Activated naive CD4-positive, alpha-beta T cell treated with anti-CD3 and anti-CD28 coated beads, Interleukin-2, amount 50 U/mL, for 16 hours (primary cell): ENCODE measurements at places on chromosomes 3 and 15.
A peak's percentile ranks its signal among the peaks of the same experiment; 100 is the strongest.

DNA sequence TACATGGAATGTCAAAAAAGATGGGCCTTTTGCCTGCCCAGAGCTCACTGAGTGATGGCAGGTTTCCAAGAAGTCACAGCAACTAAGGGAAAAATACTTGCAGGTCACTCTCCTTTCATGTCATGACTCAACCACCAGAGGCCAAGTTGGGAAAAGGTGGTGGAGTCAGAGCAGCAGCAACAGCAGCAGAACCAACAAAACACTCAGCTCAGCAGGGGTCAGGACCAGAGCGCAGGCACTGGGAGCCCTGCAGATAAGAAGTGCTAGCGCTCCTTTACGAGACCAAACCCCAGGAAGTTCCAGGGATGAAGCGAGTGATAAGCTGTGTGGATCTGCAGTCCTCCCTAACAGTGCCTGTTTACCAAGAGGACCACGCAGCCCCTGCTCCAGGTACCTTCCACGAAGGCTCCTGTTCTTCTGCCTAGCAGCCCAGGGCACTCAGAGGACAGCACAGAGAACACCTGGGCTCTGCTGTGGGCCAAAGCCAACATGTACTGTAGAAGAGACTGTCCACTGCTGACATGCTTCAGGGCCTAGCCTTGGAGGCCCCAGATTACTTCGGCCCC is 26.0 kb downstream of the POC1A start:
- DNase-seq = no peak

DNA sequence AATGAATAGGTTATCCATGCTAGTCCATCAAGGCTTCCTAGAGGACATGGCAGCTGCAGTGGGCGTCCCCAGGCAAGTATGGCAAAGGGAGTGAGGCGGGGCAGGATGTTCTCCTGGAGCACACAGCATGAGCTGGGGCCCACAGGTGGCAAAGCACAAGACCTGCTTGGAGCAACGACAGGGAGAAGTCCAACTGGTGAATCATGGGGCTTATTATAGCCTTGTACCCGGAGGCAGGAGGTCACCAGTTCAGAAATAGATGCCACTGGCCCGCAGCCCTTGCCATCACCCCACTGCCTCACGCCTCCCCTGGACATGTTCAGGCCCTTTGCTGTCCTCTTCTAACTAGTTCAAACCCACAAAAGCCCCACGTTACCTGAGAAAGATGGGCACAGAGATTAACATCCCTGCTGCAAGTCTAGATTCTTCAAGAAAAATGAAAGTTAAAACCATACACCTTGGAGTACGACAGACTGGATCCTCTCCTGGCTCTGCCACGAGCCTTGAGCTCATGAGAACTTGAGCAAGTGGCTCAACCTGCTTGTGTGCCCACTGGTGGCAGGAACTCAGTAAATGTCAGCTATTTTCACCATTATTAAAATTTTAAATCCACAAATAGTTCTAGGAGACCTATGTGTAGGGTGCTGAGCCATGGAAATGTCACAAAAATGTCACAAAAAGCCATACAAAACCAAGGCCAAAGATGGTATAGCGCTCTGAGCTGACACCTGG is 1.8 kb upstream of the SRGAP3 start:
- DNase-seq = no peak

- DNase-seq = no peak
Observed at GRCh38 chr15:91304210-91304609, 204.2 kb downstream of the SV2B start.

DNA sequence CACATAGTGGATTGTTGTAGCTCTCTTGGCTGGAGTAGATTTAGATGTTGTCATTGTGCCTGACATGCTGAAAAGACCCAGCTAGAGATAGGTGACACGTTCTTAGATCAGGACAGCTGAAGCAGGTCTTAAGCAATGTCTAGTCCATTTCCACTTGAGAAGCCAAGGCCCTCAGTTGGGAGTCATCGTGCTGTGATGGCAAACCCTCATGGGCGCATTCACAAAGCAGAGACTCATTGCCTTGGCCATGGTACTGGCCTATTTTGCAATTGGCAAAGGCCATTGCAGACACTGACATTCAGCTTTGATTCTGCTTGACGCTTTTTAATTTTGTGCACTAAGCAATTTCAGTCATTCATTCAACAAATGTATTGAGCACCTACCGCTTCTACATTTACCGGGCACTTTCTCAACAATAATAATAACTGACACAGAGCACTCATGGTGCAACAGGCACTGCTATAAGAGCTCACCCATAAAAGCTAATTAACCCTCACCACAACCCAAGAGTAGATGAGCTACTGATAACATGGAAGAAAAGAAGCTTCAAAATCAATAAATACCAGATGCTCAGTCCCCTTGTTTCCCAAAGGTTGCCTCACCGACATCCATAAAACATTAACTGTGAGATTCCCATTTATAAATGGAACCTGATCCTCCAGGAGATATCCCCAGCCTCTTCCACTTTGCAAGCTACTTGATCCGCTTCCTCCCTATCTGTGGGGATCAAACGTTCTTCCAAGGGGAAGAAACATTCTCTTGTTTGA is 200.1 kb downstream of the TLE3 start:
- DNase-seq = no peak

GRCh38 chr3:3714572-3714971 is 84.7 kb upstream of the LRRN1 start:
- DNase-seq = no peak

GRCh38 chr15:40974879-40975278 is 21.6 kb downstream of the CHAC1 start:
- no peak for DNase-seq

DNA sequence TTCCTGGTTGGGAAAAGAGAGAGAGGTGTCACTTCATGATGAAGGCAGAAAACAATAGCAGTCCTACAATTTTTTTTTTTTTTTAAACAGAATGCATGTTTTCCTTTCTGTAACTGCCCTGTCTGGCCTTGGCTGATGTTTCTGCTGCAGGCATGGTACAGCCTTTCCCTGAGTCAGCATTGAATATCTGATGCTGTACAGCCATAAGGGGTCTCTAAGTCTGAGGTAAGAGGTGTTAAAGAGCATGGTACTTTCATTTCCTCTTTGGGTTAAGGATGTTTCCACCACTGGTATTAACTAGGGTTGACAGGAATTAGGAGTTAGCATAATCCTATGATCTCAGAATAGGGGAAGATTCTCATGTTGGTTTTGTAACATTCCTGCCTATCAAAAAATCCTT is 147.4 kb downstream of the CHST2 start:
- DNase-seq = no peak

- DNase-seq = no peak
Observed at GRCh38 chr3:181610083-181610972, 101.4 kb upstream of the SOX2 start.

DNA sequence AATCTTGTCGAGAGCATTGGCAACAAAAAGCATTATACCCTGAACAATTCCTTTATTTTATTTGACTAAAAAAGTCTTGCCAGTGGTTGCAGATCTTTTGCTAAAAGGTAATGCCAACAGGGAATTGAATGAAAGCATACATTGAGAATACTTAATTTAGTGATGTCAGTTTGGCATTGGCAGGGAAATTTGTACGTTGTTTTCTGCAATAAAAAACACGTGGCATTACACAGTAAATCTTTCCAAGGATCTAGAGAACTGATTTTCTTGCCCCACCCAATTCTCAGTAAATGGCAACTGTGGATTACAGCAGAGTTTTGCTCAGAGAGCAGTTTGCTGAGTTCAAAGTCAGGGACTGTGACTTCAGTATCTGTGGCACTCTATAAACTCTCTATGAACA is 38.3 kb upstream of the IGSF10 start:
- DNase-seq = no peak

GRCh38 chr15:93459396-93459795 is 370.4 kb upstream of the RGMA start:
- no peak for DNase-seq

- no peak for DNase-seq
Observed at GRCh38 chr3:76436894-76437293, 603.0 kb upstream of the ROBO2 start.

GRCh38 chr3:19228167-19228566 is 79.9 kb downstream of the KCNH8 start:
- DNase-seq = no peak

DNA sequence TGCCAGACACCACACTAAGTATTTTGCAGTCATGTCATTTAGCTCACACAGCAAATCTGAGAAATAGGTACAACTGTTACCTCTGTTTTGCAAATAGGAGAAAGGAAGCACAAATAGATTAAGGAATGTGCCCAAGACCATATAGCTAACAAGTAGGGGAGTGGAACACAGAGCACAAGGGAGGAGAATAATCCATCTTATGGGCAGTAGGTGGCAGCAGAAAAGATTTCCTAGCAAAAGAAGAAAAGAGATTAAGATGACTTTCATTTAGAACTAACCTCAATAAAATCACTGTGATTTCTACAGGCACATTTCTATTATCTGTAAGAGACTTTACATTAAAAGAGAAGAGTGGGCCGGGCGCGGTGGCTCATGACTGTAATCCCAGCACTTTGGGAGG is 49.1 kb downstream of the NR1I2 start:
- no peak for DNase-seq

DNA sequence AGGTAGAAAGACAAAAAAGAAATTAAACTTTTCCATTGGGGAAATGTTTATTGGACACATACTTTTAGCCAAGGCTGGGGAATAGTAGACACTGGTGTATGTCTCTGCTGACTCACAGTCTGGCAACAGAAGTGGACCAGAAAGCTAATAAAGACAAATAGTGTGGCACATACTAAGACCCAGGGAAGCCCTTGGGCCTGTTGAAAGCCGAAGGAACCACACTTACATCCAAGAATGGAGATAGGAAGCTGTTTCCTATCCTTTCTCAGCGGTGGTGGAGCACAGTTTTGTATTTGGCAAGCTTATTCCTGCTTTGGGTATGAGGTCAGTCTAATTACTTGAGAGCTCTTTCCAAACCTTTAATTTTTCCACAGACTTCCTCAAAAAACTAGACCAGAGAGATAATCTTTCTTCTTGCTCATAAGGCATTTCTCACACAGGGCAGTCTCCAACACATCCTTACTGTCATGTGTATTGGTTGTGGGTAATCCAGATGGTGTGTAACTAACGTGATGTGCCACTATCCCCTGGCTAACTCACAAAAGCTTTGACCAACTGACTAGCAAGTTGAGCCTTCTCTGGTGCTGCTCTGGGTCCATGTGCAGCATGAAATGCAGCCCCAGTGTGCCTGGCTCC is 279.1 kb upstream of the IGF1R start:
- DNase-seq = no peak

DNA sequence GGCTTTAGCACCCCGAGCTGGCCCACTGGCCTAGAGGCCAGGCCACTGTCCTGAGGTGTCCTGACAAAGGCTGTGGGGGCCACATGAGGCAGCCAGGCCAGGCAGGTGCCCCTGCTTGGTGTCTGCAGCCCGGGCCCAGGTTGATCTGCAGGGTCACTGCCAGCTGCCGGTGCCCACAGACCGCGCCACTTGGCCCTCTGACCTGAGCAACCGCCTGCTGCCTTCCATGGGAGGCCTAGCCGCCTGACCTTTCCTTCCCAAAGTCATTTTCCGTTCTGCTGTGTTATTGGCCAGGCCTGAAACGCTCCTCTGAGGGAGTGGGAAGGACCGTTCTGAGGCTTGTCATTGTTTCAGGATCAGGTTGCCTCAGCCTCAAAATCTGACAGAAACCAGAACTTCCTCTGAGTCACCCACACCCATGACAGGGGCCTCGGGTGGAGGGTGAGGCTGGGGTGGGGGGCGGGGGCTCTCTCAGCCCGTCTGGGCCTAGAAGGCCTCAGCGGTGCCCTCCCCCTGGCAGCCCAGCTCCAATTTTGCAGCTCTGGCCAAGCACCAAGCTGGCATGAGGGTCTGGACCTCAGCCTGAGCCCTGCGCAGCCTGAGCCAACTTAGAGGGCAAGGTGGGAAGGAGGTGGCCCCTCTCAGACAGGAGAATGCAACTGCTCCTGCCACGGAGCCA is 140.7 kb upstream of the MEF2A start:
- DNase-seq = peak; percentile 68
